ENCODE measurements at places on chromosomes 5 and 9. TPM values are rescaled to one million over a fixed set of nuclear protein-coding genes. Genes with fewer than 3 reads are reported as not detected.

- H3K4me1 ChIP-seq, result peaks cover 16% of the 10 kb centered on the region
- H3K27me3 ChIP-seq, result no peaks in the 10 kb centered on the region
- H3K27ac ChIP-seq, result no peak overlapping the region
- no peak overlapping the region for H3K4me3 ChIP-seq
Observed at GRCh38 chr9:92968081-92968480, 20.8 kb downstream of the FGD3 start.

GRCh38 chr5:118723021-118723338, 265.4 kb downstream of the DTWD2 start:
- DNase-seq, result no peak
- H3K36me3 ChIP-seq, result no peaks in the 10 kb centered on the region
- H3K27ac ChIP-seq, result no peak overlapping the region
- no peaks in the 10 kb centered on the region for H3K27me3 ChIP-seq
- no peak overlapping the region for H3K4me3 ChIP-seq

GRCh38 chr9:112621018-112621655, 96.8 kb downstream of the INIP start:
- no peak overlapping the region for H3K4me3 ChIP-seq
- no peaks in the 10 kb centered on the region for H3K4me1 ChIP-seq
- no peak overlapping the region for H3K27ac ChIP-seq
- no peaks in the 10 kb centered on the region for H3K36me3 ChIP-seq

DNA sequence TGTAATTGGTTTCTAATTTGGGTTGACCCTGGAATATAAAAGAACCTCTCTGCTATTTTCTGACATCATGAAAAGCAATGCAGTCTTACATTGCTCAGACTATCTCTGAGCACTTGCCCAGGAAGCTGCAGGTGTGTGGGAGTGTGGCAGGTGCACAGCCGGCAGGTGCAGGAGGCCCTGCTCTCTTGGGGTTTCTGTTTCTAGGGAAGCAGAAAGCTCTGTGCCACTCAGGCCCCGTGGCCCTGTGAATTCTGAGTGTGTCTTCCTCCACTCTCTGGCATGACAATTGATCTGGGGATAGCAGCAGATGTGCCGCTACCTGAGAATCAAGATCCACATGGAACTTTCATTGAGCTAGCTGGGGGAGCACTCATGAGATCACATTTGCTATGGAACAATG, 45.7 kb upstream of the IRX2 start:
- no peaks in the 10 kb centered on the region for H3K36me3 ChIP-seq
- no peak overlapping the region for H3K27ac ChIP-seq
- H3K27me3 ChIP-seq, result no peaks in the 10 kb centered on the region
- DNase-seq, result no peak
- H3K4me3 ChIP-seq, result no peak overlapping the region
- no peaks in the 10 kb centered on the region for H3K4me1 ChIP-seq

DNA sequence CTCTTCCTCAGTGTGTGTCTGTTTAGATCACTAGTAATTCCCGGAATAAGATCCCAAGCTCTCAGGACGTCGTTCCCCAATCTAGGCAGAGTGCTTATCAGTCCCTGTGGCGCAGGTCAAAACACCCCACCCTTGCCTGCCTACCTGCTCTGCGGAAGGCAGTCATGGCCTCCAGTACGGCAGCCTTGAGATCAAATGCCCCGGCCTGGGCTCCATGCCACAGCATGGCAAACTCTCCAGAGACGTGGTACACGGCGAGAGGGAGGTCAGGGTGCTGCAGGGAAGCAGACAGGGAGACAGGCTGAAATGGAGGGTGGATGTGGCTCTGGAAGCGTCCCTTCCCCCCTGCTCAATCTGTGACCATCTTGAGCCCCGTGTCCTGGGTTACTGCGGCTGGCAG, 12.0 kb upstream of the HDHD3 start:
- no peaks in the 10 kb centered on the region for H3K4me1 ChIP-seq
- peaks cover 12% of the 10 kb centered on the region for H3K36me3 ChIP-seq
- no peak overlapping the region for H3K27ac ChIP-seq
- H3K27me3 ChIP-seq, result no peaks in the 10 kb centered on the region
- DNase-seq, result no peak

The RNF180 gene
- 2.3 TPM for total RNA-seq

DNA sequence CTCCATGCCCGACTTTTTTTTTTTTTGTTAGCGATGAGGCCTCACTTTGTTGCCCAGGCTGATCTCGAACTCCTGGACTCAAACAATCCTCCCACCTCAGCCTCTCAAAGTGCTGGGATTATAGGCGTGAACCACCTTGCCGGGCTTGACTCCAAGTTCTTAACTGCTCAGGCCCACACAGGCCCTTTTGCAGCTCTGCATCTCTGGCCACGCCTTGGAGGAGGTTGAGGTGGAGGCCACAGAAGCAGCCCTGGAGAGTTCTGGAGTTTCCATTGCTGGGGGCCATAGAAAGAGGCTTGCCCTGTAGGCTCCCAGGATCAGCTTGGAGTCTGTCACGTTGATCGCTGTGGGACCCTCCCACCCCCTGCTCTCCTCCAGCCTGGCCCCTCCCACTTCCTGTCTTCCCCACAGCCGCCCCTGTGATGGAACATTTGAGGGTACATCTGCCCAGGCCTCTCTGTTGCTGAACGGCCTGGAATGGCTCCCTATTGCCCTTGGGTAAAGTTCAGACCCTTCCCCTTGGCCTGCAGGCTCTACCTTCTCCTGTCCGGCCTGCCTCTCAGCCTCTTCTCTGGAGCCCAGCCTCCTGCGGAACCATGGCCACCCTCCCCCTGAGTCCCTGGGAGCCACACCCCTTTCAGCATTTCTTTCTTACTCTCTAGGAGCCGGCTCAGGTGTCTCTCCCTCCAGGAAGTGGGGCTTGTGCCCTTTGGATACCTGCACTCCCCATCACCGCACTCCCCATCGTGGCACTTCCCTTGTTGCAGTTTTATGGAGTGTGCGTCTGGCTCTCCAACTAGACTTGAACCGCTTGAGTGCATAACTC, 30.4 kb upstream of the IER5L start:
- no peaks in the 10 kb centered on the region for H3K36me3 ChIP-seq
- peak; percentile 85 for DNase-seq
- no peaks in the 10 kb centered on the region for H3K4me1 ChIP-seq
- H3K4me3 ChIP-seq, result peak overlapping the region; percentile 70
- peaks cover 9% of the 10 kb centered on the region for H3K27me3 ChIP-seq

Data from H1 (cell line).